ENCODE measurements at places on chromosomes 11 and 22.

- no peak for DNase-seq
These were observed 52.7 kb upstream of the RRM1 start for GRCh38 chr11:4041731-4042391.

DNA sequence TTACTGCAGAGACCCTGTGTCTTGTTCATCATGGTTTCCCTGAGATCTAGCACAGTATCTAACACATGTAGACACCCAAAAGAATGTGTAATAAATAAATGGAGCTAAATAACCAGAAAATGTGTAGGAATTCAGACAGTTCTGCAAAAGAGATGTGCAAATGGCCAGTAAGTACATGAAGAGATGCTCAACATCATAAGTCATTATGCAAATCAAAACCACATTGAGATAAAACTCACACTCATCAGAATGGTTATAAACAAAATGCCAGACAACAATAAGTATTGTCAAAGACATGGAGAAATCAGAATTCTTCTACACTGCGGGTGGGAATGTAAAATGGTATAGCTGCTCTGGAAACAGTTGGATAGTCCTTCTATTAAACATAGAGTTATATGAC, 88.5 kb downstream of the RBFOX2 start:
- DNase-seq, result no peak

DNA sequence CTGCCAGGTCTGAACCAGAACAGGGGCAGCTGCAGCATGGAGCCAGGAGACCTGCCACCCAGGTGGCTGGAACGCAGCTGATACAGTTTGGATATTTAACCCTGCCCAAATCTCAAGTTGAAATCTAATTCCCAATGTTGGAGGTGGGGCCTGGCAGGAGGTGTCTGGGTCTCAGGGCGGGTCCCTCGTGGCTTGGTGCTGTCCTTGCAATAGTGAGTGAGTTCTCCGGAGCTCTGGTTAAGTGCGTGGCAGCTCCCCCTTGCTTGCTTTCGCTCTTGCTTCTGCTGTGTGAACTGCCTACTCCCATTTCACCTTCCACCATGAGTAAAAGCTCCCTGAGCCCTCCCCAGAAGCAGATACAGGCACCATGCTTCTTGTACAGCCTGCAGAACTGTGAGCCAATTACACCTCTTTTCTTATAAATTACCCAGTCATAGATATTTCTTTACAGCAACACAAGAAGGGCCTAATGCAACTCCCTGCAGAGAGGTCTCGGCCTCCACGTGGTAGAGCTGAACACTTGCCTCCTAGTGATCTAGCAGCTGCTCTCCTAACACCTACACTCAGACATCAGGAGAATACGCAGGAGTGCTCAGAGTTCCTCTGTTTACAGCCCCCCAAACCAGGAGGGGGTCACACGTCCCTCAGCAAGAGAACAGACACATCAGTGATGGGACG, 203.7 kb downstream of the CTTN start:
- DNase-seq, result peak; percentile 26

- peak; percentile 69 for DNase-seq
These were observed 137.5 kb downstream of the FAM76B start for GRCh38 chr11:95652002-95652472.

DNA sequence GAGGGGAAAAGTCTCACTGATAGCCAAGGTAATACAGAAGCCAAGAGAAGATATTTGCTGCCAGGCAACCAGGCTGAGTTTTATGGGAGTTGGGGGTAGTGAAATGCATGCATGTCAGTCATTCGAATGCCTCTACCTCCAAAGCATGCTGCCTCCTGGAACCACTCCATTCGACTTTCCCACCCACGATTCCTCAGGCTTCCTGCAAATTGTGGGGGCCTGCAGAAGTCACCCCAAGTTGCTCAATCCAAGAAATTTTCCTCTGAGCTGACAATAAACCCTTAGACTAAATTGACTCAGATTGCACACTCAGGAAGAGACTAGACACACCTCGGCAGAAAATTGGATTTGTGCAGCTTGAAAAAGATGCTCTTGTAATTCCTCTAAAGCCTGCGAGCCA, 73.6 kb upstream of the GRK3 start:
- no peak for DNase-seq

DNA sequence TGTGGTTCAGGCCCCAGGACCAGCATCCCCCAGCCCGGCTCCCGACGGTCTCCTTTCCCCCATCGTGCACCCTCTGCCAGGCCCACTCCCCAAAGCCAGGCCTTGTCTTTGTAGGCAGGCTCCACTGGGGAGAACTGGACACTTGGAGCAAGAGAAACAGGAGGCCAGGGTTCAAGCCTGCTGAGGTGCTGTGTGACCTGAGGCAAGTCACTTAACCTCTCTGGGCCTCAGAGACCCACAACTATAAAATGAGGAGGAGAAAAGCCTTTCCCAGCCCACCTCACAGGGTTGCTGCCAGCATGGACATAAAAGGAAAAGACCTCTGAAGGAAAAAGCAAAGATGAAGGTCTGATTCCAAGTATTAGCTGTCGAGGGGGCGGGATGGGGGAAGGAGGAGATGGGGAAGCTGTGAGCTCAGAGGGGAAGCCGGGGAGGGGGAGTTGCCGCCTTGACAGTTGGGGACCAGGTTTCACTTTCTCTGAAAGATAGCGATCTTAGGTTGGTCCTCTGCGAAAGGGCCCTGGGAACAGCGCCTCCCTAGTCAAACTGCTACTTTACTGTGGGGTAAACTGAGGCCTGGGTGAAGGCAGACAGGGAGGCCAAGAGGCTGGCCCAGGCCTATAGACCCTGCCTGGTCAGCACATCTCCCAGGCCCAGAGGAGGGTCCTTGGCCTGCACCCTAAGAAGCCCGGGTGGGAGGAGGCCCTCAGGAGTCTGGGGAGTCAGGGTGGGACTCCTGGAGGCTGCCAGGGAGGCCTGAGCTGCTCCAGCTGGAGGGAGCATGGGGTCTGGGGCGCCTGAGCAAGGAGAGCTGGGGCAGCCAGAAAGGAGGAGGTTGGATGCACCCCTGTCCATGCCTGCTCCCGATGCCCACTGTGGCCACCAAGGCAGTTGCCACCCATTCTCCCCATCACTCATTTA, 991 bp upstream of the OSM start:
- DNase-seq, result no peak

DNA sequence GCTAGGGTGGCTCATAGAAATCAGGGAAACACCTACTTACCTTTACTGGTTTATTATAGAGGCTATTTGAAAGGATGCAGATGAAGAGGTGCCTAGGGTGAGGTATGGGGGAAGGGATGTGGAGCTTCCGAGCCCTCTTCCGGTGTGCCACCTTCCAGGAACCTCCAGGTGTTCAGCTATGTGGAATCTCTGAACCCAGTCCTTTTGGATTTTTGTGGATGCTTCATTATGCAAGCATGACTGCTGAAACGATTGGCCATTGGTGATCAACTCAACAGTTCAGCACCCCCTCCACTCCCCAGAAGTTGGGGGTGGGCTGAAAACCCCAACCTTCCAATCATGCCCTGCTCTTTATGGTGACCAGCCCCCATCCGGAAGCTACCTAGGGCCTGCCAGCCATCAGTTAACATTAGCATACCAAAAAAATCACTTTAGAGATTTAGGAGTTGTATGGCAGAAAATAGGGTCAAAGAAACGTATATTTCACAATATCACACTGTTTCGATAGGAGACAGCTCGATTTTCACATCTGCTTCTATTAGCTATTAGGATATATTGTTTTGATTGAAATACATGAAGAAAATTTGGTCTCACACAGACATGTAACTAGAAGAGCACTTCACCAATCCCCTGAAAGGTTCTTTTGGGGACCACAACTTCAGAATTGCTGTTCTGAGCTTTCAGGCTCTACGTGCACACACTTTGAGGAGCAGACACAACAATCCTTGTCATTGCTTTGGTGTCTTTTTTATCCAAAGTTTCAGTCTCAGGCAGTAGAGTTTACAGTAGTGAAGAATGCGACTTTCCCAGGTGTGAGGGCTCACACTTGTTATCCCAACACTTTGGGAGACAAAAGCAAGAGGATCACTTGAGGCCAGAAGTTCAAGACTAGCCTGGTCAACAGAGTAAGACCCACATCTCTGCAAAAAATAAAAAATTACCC, 3.3 kb upstream of the POLR2G start:
- no peak for DNase-seq

Data from NCI-H2171 (cell line).